Activated CD4-positive, CD25-positive, alpha-beta regulatory T cell treated with anti-CD3 and anti-CD28 coated beads, Interleukin-2, amount 50 U/mL, for 72 hours (primary cell): ENCODE measurements at places on chromosomes 5 and 9.

DNA sequence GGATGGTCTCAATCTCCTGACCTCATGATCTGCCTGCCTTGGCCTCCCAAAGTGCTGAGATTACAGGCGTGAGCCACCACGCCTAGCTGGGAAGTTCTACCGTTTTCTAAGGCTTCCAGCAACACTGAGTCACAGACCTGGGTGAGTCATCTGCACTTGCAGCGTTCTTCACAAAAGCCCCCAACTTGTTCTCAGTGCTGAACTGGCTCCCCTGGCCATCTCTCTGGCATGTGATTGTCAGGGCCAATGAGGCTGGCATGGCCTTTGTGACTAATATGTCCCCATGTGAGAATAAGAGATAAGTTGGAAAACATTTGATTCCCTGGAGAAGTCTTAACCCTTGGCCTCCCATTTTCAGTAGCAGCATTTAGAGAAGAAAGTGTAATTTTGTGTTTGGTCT lies 124.4 kb downstream of the WDR41 start:
- DNase-seq, result no peak

DNA sequence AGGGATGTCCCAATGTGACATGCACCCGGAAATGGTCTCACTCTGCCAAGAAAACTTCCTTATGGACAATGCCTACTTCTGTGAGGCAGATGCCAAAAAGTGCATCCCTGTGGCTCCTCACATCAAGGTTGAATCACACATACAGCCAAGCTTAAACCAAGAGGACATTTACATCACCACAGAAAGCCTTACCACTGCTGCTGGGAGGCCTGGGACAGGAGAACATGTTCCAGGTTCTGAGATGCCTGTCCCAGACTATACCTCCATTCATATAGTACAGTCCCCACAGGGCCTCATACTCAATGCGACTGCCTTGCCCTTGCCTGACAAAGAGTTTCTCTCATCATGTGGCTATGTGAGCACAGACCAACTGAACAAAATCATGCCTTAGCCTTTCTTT lies 37.6 kb upstream of the CCDC152 start:
- DNase-seq, result no peak

- no peak for DNase-seq
Measured at GRCh38 chr5:83741571-83741970, 20.9 kb upstream of the HAPLN1 start.

DNA sequence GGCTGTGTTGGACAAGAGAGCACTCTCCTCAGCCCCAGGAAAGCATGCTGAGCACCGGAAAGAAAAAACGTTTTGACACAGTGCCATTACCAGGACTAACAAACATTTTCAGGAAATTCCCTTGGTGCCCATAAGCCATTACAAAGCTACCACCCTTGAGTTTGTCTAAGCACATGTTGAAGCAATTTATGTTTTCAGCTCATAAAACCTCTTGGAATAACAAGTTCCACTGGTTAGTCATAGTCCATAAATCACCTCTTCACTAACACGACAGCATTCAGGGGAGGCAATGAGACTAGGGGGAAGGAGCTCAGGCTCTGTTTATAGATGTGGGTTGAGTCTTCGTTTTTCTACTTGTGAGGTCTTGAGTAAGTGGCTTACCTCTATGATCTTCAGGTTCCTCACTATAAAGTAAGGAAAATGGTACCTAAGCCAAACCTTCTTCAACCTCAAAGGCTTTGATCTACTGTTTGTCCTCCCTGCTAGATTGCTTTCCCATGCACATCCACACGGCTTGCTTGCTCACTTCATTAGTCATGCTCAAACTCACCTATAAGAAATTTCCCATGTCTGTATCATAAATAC lies 65.4 kb downstream of the DRD1 start:
- DNase-seq, result no peak

DNA sequence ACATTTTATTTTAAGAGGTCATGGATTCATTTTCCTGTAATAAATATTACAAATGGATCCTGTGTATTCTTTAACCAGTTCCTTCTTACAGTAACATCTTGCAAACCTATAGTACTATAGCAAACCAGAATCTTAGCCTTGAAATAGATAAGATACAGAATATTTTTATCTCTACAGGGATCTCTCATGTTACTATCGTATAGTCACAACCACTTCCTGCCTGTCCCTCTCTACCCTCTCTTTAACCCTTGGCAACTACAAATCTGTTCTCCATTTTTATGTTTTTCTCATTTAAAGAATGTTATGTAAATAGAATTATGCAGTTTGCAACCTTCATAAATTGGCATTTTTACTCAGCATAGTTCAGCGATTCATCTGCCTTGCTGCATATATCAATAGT lies 454.0 kb downstream of the DIRAS2 start:
- no peak for DNase-seq

- no peak for DNase-seq
Measured at GRCh38 chr5:79689541-79690466, at the start of gene CMYA5. CMYA5 (plus strand) TSS chr5:79689836; CDS start chr5:79689908, 72 bp downstream.

DNA sequence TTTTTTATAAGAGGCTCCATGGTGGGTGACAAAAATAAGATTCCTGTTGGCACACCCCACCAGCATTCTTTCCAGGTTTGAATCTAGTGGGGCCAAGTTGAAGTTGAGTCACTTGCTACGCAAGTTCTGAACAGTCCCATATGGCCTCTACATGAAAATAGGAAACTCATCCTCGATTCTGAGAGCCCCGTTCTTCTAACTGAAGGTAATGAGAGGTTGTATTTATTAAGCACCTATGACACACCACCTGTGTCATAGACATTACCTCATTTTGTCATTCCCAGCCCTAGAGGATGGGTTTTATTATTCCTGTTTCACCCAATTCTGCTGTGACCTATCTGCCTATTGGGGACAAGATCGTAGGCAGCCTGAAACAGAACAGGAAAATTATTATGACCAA lies 131.7 kb downstream of the ACTL7B start:
- no peak for DNase-seq

DNA sequence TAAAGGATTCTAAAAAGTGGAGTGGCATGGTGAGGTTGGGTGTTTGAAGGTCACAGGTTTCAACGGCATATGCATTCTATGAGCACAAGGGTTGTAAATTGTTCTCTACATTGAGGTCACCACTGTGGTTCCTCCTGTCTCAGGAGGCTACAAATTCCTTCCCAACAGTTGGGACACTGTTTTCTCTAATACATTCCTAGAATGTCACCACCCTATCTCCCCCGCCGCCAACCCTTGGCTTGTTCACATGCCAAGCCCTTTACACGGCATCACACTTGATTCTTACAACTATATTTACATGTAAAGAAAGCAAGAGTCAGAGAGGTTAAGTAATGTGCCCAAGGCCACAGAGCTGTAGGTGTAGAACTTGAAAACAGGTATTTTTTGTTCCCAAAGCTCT lies 315.1 kb downstream of the RAB3C start:
- no peak for DNase-seq

- no peak for DNase-seq
Measured at GRCh38 chr9:33103501-33104281, 27.2 kb upstream of the SMU1 start.

- DNase-seq, result no peak
Measured at GRCh38 chr9:69949396-69949795, 94.3 kb upstream of the MAMDC2 start.

- no peak for DNase-seq
Measured at GRCh38 chr5:158874792-158875191, 224.9 kb downstream of the EBF1 start.

DNA sequence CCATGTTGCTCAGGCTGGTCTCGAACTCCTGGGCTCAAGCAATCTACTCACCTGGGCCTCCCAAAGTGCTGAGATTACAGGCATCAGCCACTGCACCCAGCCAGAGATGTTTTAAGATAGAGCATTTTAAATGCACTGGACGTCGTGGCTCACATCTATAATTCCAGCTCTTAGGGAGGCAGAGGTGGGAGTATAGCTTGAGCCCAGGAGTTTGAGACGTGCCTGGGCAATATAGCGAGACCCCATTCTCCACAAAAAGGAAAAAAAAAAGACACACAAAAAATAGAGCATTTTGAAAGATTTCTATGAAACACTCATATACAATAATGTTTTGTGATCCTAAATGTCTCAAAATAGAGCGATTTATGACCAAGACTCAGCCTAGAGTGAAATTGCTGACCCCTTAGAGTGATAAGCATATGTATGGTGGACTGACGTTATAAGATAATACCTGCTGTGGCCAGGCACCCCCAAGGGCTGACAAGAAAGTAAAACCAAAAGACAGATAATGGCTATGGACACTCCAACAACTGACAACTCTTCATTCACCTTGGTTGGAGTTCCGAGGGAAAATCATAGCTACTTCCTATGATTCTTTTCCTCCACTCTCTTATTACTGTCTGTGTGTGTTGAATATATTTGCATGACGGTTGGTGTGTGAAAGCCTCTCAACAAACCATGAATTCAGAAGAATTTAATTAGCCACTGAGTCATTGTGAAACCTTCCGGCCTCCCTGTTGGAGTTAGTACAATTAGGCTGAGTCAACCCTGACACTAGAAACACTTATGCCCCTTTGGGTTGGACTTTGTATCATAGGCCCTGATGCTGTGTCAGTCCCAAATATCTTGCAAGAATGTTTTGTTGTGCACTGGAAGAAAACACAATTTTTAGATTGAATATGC lies 526.5 kb upstream of the NUDT12 start:
- no peak for DNase-seq

DNA sequence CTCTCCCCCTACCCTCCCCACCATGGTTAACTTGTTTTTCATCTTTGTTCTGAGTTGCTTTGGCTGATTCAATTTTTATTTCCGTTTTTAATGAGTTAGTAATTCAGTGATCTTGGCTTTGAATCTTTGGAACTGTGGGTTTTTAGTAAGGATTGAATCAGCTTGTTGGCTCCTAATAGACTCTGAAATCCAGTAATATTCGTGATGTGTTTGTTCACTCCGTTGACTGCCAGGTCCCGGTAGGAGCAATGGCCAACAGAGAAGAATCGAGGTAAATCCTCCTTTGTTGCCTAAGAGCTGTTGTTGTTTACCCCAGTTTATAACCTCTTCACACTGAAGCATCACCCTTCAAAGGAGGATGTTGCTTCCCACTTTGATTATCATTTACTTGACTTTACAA lies 92.7 kb downstream of the PCSK1 start:
- DNase-seq, result no peak

- DNase-seq, result no peak
Measured at GRCh38 chr9:125608489-125609224, 98.4 kb downstream of the MAPKAP1 start.

- DNase-seq, result no peak
Measured at GRCh38 chr5:41670216-41670615, 159.8 kb upstream of the PLCXD3 start.

DNA sequence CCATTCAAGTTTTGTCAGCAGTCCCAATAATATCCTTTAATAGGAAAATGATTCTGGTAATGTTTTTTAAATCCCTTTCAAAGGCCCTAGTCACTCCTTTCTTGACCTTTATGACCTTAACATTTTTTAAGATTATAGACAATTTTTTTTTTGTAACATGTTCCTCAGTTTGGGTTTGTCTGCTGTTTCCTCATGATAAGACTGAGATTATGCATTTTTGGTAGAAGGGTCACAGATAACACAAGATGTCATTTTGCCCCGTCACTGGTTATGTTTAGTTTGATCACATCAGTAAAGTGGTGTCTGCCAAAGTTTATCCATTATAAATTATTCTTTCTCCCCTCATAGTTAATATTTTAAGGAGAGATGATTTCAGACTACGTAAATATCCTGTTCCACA lies 16.0 kb upstream of the PTPDC1 start:
- DNase-seq, result no peak

DNA sequence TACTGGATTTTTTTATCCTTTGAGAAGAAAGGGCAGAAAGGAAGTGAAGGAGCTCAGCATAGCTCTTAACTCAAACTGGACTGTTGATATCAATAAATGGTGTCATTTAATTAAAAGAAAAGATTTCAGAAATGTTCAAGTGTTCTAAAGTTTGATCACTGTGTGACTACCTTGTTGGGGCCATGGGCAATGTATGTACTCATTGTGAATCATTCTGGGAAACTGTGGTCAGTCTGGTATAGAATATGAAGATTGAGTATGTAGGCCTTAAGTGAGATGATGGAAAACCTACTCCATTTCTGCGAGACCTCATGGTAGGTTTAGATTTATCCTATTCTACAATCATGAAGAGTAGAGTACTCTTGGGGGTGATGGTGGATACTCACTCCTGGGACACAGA lies 164.5 kb upstream of the RGS7BP start:
- DNase-seq, result no peak

GRCh38 chr9:110592044-110592830 lies 12.7 kb upstream of the SVEP1 start:
- no peak for DNase-seq

DNA sequence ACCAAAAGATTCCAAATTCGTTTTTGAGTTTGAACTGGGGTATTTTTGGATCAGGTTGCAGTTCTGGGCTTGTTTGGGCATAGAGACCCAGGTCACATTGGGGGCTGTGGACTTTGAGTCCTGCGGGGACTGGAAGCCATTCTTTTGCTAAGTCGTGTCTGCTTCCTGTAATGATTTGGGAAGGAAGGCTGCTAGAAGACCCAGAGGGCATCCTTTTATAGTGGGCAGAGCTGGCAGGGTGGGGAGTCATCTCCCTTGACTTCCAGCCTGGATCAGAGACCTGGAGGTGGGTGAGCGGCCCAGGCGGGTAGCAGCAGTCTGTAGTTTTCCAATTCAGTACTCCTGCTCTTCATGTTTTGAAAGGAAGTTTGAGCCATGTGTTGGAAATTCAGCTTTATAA lies 11.3 kb downstream of the ZNF618 start:
- no peak for DNase-seq

DNA sequence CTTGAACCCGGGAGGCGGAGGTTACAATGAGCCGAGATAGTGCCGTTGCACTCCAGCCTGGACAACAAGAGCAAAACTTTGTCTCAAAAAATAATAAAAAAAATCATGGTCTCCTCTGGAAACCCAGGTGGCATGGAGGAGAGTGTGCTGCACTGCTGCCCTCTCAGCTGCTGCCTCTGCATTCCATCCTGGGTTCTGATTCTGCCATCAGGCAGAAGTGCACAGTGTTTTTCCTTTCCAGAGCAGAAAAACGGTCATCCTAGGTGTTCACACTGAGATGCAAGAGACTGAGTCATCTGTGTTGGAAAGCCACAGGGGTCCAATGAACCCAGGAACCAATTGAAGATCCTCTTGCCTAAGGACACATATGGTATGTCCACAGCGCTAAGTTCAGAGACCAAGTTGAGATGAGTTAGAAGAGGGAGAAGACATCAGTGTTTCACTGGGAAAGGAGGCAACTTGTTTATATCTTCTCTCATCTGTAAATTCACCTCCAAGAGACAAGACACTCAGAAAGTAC lies 88.8 kb upstream of the DMRT1 start:
- DNase-seq, result no peak

DNA sequence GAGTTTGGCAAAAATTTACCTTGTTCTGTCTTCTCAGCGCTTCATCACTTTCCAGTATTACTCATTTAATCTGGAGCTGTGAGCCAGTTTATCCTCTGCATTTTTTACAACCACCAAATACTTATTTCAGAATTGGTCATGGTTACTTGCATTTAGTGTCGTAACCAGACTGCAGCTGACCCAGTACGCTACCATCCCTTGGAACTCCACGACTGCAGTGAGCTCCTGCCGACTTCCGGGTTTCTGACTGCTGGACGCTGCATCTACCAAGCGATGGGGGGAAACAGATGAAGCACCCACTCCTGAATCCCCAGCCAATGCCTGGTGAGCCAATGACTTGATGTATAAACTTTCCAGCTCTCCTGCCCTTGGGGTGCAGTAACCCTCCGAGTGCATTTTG lies 174.4 kb upstream of the PRLR start:
- no peak for DNase-seq

GRCh38 chr9:107312376-107313050 lies 29.4 kb downstream of the RAD23B start:
- DNase-seq, result no peak

- no peak for DNase-seq
Measured at GRCh38 chr5:78841767-78842166, 143.3 kb downstream of the ARSB start.
